ENCODE measurements at places on chromosomes 5 and 9. TPM values are rescaled to one million over a fixed set of nuclear protein-coding genes. Genes with fewer than 3 reads are reported as not detected.

DNA sequence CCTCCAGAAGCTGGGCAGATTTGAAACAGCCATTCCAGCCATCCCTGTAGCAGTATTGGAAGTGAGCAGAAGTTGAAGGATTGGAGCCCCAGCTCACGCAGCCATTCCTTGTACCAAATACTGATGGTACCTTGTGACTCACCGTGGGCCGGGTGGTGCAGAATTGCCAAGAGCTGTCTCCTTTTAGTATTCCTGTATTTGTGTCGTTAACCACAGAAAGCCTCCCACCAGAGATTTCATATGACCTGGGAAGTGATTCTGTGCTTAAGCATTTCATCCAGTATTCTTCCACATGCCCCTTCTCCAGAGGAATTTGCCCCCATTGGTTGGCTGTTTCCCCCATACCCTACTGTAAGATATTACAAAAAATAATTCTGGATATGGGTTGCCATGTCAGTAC lies 17.7 kb upstream of the TLX3 start:
- DNase-seq, result no peak

Gene TAF11L11
- total RNA-seq, result not detected

DNA sequence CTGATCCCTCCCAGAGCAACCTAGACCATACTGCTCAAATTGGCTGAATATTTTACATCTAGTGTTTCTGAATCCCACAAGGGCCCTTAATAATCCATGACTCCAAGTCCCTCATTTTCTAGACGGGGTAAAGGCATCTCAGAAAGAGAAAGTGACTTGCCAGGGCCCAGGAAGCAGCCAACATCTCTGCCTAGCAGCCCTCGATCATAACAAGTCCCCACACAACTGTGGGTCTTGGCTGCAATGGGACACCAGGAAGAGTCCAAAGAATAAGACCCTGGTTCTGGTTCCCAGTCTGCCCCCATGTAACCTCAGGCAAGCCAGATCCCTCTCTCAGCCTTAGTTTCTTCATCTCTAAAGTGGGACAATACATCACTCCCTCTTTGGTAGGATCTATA lies 6.3 kb downstream of the ANXA6 start:
- no peak for DNase-seq

DNA sequence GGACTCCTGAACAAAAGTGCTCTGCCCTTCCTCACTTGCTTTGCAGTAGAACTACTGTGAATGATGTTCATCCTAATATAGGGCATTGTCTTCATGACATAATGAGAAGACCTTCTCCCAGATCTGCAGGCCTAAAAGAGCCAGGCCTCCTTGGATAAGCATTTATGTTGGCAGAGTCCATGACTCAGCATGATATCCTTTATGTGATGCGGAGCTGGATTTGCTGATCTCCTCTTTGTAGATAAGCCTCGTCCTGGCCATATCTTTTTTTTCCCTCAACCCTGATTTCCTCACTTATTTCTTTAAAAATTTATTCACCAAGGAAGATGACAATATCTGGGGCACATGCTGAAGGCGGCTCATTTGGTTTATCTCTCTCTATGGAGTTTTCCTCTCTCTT lies 62.4 kb upstream of the TAS2R1 start:
- no peak for DNase-seq

- no peak for DNase-seq
Measured at GRCh38 chr9:136944212-136944518, 373 bp downstream of the FBXW5 start.

All from dorsolateral prefrontal cortex (tissue), 122 donors.